Activated CD4-positive, alpha-beta T cell treated with anti-CD3 and anti-CD28 coated beads for 36 hours (primary cell): ENCODE measurements at places on chromosomes 4 and X.

DNA sequence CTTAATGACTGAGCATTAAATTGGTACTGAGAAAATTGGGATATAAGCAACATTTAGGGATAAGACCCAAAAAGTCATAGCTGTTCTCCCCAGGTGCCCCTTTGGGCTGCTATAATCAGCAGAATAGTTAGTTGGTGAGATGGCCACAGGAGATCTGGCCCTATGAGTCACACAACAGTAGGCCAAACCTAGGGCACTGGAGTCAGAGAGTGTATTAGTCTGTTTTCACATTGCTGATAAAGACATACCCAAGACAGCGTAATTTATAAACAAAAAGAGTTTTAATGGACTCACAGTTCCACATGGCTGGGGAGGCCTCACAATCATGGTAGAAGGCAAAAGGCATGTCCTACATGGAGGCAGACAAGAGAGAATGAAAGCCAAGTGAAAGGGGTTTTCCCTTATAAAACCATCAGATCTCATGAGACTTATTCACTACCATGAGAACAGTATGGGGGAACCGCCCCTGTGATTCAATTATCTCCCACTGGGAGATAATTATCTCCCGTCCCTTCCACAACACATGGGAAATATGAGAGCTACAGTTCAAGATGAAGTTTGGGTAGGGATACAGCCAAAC is 338.3 kb upstream of the NR3C2 start:
- no peak for DNase-seq

- no peak for DNase-seq
Observed at GRCh38 chr4:84384801-84385200, 114.3 kb downstream of the NKX6-1 start.

GRCh38 chr4:38682336-38682735 is 18.3 kb downstream of the KLF3 start:
- DNase-seq, result no peak

DNA sequence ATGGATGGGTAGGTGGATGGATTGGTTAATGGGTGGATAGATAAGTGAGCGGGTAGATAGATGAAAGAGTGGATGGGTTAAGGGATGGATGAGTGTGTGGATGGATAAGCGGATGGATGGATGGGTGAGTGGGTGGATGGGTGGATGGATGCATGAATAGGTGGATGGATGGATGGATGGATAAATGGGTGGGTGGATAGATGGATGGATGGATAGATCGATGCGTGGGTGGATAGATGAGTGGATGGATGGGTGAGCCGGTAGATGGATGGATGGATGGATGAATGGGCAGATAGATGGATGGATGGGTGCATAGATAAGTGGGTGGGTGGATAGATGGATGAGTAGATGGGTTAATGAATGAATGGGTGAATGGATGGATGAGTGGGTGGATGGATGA is 90.9 kb downstream of the CPZ start:
- DNase-seq, result no peak

DNA sequence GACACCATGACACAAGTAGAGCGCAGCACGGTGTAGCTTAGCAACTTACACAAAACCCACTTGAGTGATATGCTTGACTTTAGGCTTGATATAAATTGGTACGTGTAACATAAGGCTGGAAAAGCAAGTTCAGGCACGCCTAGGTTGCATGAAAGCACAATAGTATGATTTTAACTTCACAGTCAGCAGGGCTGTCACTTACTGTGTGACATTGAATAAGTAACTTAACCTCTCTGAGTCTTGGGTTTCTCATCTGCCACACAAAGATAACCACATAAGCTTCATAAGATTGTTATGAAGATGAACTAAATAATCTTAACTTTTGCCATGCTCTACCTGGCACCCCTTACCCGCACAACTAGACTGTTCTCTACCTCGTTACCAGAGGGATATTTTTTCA is 9.5 kb downstream of the SRD5A3 start:
- no peak for DNase-seq

DNA sequence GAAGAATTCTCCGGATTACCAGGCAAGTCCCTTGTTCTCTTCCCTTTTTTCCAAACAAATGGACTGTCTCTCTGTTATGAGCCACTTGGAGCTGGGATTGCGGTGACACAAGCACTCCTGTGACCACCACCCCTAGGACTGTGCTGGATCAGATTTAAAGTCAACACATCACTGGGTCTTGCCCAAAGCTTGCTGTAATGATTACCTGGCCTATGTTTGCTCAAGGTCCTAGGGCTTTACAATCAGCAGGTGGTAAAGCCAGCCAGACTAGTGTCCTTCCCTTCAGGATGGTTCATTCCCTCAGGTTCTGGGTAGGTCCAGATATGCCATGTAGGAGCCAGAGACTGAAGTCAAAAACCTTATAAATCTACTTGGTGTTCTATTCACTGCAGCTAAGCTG is 144.7 kb downstream of the COX18 start:
- no peak for DNase-seq
